Cardiac atrium fibroblast (primary cell): ENCODE measurements at places on chromosomes 1 and 21. TPM values are rescaled to one million over a fixed set of nuclear protein-coding genes. Genes with fewer than 3 reads are reported as not detected.

The RRP15 gene
- total RNA-seq: 3.9 and 5.1 TPM in 2 replicates

The VCAM1 gene
- 0.18 and 6.0 TPM in 2 replicates for total RNA-seq

The PLEKHN1 gene
- total RNA-seq: 0.49 TPM in 1 of 2 replicates, not detected in the other

The RHD gene
- not detected in 2 replicates for total RNA-seq

The RNU1-1 gene
- not detected in 2 replicates for total RNA-seq

The SPATA1 gene
- not detected in 2 replicates for total RNA-seq

The BACE2 gene
- 24.6 and 34.2 TPM in 2 replicates for total RNA-seq

The PIAS3 gene
- total RNA-seq: 25.8 and 32.3 TPM in 2 replicates

The VWA1 gene
- 17.7 and 32.0 TPM in 2 replicates for total RNA-seq

The LYPD8 gene
- not detected in 2 replicates for total RNA-seq

The LCE1A gene
- total RNA-seq: not detected in 2 replicates

The CRNN gene
- total RNA-seq: not detected in 2 replicates

The DMBX1 gene
- total RNA-seq: not detected in 2 replicates

The PPFIA4 gene
- total RNA-seq: 10.2 and 24.6 TPM in 2 replicates

The GJA5 gene
- total RNA-seq: 0.18 and 11.2 TPM in 2 replicates

The TGFB2 gene
- total RNA-seq: 5.8 and 12.6 TPM in 2 replicates

The GJA8 gene
- not detected in 2 replicates for total RNA-seq

The DHCR24 gene
- total RNA-seq: 67.5 and 136 TPM in 2 replicates

The LCE1B gene
- not detected in 2 replicates for total RNA-seq

The SELL gene
- total RNA-seq: under 0.01 and 0.81 TPM in 2 replicates
